Mucosa of descending colon (tissue), 3 donors: ENCODE measurements at places on chromosomes 4 and X. TPM values are rescaled to one million over a fixed set of nuclear protein-coding genes. Genes with fewer than 3 reads are reported as not detected.

DNA sequence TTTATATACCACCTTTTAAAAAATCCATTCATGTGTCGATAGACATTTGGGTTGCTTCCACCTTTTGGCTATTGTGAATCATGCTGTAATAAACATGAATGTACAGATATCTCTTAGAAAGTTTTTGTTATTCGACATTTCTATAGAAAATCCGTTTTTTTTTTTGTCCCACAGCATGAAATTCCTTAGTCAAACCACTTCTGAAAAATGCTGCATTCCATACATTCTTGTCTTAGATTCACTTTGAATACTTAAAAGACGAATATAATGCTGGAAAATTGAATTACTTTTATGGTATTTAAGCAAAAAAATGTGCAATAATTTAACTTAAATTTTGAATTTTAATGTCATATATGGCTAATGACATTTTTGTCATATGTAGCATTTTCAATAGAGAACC is 1345.5 kb downstream of the TECRL start:
- DNase-seq, result no peak

The SSX3 gene
- total RNA-seq, result not detected

DNA sequence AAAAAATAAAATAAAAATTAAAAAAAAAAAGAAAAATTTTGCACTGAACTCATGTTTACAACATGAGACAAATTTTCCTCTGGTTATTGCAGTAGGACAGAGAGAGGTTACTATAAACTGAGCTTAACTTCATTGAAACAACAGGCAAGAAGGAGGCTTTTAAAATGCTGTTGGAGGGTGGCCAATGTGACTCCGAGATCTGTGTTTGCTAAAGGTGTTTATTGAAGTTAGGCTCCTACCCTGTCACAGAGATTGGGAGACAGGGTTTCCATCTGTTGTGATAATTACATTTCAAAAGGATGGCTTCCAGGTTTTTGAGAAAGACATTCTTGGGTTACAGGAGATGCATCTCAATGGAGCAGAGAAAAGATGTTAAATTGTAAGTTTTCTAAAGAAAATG is 370.5 kb upstream of the HS3ST1 start:
- DNase-seq, result no peak

The PCDH7 gene
- 10.6 TPM for total RNA-seq

The GAGE12H gene
- not detected for total RNA-seq

- DNase-seq, result no peak
Measured at GRCh38 chr4:28709891-28710290, 1849.2 kb downstream of the STIM2 start.

The AMBN gene
- not detected for total RNA-seq

The SSX5 gene
- not detected for total RNA-seq

GRCh38 chrX:150763810-150764209 is 70.6 kb downstream of the MTMR1 start:
- no peak for DNase-seq

GRCh38 chrX:37956223-37956622 is 50.1 kb upstream of the SYTL5 start:
- DNase-seq, result no peak
